Breast epithelium (tissue), 4 donors: ENCODE measurements at places on chromosomes 1 and 21. TPM values are rescaled to one million over a fixed set of nuclear protein-coding genes. Genes with fewer than 3 reads are reported as not detected.

CACHD1 gene
- 21.6 TPM for total RNA-seq

DNA sequence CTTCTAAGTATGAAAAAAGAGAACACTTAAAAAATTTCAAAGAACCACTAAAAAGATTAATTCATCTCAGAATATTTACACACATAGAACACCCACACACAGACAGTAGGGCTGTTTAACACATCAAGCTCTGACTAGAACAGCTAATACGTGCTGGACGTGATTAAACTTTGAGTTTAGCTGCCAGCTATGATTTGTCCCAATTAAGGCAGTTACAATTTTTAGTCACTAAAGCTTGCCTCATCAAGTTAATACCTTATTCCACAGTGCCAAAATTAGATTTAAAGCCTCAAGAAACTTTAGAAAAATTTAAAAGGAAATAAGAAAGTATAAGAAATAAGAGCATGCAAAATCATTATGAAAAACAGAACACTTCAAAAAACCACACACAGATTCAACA is 18.9 kb downstream of the SLC16A1 start:
- H3K27ac ChIP-seq = no peak overlapping the region
- no peaks in the 10 kb centered on the region for H3K36me3 ChIP-seq
- no peak overlapping the region for H3K4me3 ChIP-seq
- no peak for DNase-seq
- H3K4me1 ChIP-seq = peaks cover 5% of the 10 kb centered on the region

DNA sequence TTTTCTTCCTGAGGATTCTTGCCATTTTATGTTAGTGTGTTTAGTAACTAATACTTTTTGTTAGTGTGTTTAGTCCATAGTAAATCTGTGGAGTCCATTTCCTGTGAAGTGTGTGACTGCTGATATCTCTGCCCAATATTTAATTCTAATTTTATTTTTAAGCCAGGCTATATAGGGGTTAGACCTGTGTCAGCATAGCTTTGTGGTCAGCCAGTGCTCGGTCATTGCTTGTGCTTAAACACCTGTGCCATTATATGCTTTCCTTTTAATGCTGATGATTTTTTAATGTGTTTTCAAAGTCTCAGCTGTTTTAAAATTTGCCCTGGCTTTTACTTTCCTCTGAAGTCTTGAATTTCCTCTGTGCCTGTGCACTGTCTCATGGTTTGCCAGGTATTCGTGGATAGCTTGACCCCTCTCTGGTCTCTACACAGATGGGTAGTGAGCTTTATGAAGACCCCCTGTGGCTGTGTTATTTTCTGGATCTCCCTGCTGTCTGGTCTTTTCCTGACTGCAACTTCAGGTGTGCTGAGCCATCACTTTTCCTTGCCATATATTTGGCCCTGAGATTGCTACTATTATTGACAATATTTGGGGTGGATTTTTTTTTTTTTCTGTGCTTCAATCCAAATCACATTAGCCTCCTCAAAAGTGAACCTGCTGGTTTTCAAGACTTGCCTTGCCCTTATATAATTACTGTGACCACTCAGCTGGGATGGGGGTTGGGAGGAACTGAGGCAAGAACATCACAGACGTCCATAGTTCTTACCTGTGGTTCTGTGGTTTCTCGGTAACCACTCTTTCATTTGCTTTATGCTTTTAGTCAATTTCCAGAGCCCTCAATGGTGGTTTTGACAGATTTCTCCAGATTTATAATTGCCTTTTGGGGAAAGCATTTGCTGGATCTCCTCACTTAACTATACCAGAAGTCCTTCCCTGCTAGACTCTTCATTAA is 59.6 kb downstream of the RPS6KC1 start:
- H3K4me3 ChIP-seq = no peak overlapping the region
- no peaks in the 10 kb centered on the region for H3K4me1 ChIP-seq
- H3K27ac ChIP-seq = no peak overlapping the region
- H3K27me3 ChIP-seq = no peaks in the 10 kb centered on the region
- no peak for DNase-seq
- no peaks in the 10 kb centered on the region for H3K36me3 ChIP-seq

AGO3 gene
- total RNA-seq = 28.2 TPM

C8B gene
- not detected for total RNA-seq

OR2G6 gene
- total RNA-seq = not detected

- H3K36me3 ChIP-seq = no peaks in the 10 kb centered on the region
- no peaks in the 10 kb centered on the region for H3K4me1 ChIP-seq
- DNase-seq = no peak
- no peak overlapping the region for H3K4me3 ChIP-seq
- H3K27me3 ChIP-seq = no peaks in the 10 kb centered on the region
Measured at GRCh38 chr1:195908121-195908520, 700.1 kb downstream of the KCNT2 start.

- H3K36me3 ChIP-seq = no peaks in the 10 kb centered on the region
- H3K4me1 ChIP-seq = no peaks in the 10 kb centered on the region
- H3K27me3 ChIP-seq = no peaks in the 10 kb centered on the region
- no peak for DNase-seq
- peak overlapping the region; percentile 57 for H3K27ac ChIP-seq
Measured at GRCh38 chr1:234899041-234899729, 229.5 kb downstream of the TOMM20 start.

OR2L3 gene
- total RNA-seq = not detected

CD5L gene
- total RNA-seq = not detected
